ENCODE measurements at places on chromosomes 7 and 10.

DNA sequence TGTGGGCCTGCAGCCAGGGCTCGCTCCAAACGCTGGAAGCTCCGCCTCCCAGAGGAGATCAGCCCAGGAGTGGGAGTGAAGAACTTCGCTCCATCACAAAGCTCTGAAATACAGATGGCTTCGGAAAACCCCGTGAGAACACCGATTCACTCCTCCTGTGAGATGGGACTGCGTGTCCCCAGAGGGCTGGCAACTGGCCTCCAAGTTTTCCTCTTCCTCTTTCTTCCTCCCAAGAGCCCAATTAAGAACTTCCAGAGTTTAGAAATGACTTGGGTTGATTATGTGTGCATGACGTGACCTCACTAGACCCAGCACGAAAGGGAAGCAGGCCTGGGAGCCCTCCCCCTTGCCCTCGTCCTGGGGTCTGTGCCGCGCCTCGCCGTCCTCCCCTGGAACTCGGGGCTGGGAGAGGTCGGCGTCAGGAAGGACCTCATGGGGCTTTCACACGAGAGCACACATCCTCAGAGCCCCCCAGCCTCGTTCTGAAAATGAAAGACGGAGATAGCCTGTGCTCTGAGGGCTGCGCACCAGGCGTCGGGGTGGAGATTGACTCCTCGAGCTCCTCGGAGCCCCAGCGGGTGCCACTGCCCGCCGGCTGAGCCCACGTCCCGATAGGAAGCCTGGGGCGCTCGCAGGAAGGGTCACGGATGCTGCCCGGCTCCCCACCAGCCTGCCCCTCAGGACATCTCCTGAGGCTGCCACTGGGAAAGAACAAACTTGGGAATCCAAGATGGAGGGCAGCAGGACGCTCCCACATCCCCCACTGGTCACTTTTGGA, 37.8 kb downstream of the PTPRN2 start:
- DNase-seq: no peak

DNA sequence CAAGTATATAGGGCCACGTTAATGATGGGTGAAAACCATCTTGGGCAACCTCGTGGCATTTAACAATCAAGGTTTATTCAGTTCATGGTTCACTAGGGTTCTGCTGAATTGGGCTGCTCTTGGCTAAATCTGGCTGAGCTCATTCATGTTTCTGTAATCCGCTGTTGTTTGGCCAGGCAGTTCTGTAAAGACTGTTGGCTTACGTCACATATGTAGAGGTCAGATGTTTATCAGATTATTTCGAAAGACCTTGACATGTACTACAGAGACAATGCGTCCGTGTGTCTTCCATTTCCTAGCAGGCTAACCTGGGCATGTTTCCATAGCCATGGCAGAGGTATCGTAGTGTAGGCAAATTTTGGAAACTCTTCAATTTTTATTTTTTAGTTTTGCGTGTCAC, 190.0 kb upstream of the ZWINT start:
- DNase-seq: no peak

DNA sequence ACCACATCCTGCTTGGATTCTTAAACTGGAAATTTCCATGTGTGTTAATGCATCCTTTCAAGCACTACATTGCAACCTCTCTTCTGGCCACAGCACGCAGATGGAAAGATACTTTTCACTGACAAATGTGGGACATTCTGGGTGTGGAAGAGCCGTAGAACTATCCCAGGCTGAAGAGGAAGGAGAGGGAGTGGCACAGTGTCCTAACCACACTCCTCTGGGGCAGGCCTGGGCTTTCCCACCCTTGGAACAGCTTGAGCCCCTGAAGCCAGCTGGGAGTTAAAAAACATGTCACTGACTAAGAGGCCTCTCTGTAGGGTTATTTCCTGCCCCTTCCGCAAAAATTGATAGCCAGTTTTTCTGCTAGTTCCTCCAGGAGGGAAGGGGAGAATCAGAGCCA, 34.0 kb upstream of the DNMBP start:
- peak; percentile 83 for DNase-seq

GRCh38 chr7:157565981-157566630, 229.3 kb downstream of the DNAJB6 start:
- DNase-seq: no peak

DNA sequence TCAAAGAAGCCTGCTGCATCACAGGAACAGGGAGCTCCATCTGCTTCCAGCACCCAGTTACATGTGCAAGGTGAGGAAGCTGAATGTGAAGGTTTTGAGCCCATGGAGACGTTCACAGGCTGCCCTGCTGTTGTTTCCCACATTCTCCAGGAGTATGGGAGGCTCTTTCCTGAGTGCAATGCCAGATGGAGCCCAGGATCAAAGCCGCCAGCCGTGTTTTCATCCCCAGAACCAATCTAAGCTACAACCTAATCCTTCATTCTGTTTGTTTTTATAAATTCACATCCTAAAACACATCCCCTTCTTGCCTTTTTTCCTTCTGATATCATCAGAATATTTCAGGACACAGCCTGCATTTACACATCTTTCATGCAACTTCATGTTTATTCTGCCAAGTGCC, 98.9 kb upstream of the PRR15 start:
- DNase-seq: no peak

- peak; percentile 41 for DNase-seq
Observed at GRCh38 chr7:98163704-98164494, 47.3 kb upstream of the BHLHA15 start.

DNA sequence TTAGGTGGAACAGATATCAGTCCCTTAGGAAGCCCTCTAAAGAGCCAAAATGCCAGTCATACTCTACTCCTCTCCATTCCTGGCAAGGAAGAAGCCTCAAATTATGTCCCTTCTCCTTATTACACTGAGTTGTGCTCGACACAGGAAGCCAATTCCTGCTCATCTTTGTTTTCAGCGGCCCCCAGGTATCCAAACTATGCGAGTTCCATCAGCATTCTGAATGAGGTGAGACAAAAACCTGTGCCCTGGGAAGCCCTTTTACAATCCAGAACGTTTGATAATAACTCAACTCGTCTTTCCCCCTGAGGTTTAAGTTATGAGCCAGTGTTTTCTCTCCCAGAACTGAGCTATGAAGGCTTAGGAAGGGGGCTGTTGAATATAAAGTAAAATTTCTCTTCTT, 580.5 kb downstream of the NXPH1 start:
- no peak for DNase-seq

DNA sequence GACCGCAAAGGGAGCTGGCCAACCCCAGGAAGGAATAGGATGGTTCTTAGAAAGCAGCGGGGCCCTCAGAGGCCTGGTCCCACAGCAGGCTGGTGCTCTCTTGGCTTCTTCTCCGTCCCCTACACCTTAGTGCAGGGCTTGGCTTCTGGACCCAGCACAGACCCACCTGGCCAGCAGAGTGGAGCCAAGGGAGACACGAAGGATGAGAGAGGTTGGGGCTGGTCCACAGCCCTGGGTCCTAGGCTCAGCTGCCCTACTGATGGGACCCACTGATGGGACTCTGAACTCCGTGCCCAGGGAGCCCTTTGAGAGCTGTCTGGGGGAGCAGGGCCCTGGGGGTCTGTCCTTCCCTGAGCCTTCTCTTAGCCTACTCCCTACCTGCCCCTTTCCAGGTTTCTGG, 6.2 kb upstream of the TLX1 start:
- no peak for DNase-seq

GRCh38 chr7:139559364-139560105, 36.0 kb downstream of the CLEC2L start:
- no peak for DNase-seq

DNA sequence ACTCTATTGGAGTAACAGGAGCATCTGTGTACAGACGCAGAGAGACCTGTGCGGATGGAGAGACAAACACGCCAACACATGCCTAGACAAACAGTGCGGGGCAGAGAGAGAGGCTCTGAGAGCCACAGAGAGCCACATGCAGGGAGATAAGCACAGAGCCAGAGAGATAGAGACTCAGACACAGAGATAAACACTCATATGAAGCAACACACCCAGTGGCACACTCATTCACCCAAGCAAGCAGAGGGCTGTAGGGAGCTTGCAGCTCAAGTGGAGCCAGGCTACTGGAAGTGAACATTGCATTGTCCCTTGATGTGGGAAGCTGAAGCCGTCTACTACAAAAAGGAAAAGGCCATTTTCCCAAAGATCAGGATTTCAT, 46.6 kb upstream of the PODXL start:
- peak; percentile 18 for DNase-seq

DNA sequence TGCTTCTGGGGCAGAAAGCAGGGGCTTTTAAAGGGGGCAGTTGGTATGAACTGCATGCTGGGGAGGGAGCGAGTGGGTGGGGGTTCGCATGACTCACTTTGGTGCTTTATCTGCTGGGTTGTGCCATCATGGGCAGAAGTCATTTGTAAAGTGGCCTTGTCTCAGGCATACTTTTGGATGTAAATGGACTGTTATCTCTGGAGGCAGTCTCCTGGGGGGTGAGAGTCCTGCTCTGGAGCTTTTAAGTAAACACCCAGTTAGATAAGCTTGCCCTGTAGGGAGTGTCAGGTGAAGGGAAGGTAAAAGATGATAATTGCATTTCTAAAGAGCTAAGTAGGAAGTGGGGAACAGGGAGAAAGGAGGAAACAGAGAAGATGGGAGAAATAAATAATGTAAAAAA, 1.6 kb upstream of the GSTO1 start:
- no peak for DNase-seq

DNA sequence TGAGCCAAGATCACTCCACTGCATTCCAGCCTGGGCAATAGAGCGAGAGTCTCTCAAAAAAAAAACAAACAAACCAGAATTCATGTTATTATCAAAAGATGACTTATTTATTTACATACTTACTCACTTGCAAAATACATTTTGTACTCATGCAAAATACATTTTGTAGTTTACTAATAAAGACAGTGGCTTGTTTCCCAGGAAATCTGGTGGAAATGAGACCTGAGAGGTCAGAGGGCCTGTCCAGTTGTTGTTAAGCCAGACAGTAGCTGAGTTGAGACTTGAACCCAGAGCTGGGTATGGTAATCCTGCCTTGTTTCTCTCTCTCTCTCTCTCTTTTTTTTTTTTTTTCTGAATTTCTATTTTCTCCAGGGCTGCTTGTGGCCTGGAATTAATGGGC, 29.5 kb downstream of the PDSS1 start:
- DNase-seq: no peak

DNA sequence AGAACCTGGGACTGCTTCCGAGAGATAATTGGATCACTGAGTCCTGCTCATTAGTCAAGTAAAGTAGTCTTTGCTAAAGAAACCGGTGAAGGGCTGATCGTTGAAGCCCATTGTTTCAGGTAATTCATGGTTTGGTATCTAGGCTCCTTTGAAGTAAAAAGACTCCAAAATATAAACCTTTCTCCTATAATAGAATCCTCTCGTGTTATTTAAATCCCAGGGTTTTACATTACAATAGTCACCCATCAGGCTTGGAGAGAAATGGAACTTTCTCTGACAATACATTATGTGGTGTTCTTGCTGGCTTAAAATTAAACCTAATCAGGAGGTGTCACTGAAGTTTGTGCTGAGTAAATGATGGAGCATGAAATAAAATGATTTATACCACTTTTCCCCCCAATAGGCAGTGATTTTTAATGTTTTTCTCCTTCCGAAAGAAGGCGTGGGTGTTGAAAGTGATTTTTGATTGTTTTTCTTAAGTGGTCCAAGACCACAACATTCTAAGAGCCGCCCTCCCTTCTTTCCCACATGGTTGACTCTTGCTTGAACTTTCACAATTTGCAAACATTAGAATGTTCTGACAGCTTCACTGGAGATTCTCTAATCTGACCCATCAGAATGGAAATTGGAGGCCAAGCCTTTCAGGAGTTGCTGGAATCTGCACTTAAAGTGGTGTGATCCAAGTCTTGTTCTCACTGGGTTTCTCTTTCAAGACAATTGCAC, 44.2 kb downstream of the LRMDA start:
- peak; percentile 96 for DNase-seq

DNA sequence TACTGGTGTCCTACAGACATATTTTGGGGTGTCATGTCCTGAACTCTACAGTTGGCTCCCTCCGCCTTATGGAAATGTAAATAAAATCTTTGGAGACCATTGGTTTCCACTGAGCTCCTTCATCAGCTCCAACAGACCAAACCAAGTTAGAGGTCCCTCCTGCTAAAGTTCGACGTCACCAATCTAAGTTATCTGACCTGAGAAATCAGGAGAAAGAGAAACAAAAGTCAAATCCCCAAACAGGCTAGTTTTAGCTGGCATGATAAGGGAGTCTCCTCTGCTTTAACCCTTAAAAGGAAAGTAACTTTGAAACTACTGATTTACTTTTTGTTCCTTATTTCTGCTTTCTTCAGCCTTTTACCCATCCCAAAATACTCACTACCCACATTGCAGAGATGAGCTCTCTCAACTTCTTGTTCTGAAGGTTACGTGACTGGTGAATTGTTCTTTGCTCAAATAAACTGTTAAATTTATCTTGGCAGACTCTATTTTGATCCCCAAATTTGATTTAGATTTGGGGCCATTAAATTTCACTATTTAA, 39.9 kb downstream of the AVL9 start:
- DNase-seq: no peak

- no peak for DNase-seq
Observed at GRCh38 chr10:3757638-3758490, 27.1 kb downstream of the KLF6 start.

GRCh38 chr7:47586925-47587324, 5.0 kb upstream of the TNS3 start:
- no peak for DNase-seq

DNA sequence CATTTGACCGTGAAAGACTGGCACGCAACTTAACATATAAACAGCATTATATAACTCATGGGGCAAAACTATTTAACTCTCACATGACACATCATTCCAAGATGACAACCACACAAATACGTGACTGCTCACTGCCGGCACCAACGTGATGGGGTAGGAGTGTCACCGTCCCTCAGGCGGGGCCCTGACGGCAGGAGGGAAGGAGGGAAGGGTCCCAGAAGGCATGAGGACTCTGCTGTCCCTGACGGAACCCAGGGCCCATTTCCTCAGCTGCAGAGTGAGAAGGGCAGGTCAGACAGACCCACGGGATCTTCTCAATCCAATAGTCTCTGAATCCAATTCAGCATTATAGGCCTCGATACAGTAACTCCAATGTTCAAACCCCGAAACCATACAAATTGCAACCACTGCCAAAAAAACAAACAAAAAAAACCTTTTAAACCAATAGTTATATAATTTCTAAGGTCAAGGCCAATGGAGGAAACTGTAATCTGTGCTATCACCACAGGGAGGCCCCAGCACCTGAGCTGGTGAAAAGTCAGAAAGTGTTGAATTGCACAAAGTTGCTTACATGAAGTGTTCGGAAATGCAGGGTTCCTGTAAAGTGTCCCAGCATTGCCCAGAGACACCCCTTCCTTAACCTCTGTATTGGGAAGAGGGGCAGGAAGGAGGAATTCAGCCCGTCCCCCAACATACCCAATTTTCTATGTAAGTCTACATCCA, 137.4 kb downstream of the TNS3 start:
- peak; percentile 54 for DNase-seq

DNA sequence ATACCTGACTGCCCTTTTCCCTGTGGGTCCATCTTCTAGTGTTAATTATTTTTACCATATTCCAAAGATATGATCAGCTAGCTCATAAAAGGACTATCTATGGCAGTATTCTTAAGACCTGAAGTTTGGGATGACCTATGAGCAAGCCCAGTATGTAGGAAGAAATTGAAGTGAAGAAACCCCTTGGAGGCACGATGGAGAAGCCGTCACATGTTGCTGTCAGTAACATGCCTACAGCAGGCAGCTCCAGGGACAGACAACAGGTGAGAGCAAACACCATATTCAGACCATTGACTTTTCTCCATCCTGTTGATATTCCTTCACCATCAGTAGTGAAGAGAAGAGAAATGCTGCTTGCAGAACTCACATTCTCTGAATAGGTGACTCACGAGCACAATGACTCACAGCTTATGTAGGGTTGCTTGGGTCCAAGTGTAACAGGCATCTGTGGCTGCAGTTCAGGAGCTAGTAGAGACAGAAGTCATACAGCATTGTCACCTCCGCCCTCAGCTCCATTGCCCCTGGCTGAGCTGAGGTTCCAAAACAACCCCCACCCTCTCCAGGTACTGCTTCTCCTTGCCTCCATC, 8.4 kb upstream of the LYZL2 start:
- DNase-seq: peak; percentile 86
